ENCODE measurements at places on chromosomes 7 and 10.

DNA sequence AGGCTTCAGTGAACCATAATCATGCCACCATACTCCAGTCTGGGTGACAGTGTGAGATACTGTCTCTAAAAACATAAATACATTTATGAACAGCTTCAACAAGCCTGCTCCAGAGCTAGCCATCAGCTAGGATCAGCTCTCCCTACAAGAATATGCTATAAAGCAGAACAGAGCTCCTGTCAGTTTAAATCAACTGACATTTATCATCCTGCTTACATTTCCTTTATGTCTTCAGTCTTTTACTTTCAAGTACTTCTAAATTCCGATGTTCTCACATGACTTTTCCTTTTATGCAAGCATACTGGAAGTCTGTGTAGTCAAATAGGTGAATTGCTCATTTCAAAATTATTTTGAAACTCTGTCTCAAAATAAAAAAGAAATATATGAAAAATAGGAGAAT, 64.6 kb downstream of the COA1 start:
- no peak for DNase-seq

DNA sequence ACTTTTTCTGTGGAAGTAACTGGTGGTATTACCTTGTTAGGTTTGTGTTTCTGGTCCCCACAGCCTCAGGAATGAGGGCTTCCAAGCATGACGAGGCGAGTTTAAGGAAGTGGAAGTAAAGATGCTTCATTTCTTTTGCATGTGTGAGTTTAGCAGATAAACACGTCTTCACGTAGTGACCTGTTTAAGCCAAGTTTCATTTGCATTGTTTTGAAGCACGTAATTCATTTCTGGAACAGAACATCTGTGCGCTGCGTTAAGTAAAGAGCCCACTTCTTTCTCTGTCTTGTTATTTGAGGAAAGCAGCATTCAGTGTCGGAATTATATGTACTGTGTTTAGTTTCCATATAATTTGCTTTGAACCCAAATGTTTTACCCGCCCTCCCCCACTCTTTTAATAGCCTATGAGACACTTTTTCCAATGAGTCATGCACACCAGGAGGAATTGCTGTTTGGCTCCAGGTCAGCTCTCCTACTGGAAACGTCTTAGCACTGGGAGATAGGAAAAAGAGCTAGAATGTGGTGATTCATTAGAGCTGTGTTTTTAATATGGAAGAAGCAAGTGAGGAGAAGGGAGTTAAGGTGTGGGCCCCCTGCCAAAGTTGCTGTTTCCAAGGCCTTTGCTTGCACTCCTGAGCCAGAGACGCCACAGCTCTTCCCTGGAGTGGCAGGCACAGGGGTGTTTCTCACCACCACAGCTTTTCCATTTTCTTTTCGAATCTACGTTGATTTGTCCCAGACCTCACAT, 36.7 kb downstream of the BTBD16 start:
- DNase-seq = no peak

DNA sequence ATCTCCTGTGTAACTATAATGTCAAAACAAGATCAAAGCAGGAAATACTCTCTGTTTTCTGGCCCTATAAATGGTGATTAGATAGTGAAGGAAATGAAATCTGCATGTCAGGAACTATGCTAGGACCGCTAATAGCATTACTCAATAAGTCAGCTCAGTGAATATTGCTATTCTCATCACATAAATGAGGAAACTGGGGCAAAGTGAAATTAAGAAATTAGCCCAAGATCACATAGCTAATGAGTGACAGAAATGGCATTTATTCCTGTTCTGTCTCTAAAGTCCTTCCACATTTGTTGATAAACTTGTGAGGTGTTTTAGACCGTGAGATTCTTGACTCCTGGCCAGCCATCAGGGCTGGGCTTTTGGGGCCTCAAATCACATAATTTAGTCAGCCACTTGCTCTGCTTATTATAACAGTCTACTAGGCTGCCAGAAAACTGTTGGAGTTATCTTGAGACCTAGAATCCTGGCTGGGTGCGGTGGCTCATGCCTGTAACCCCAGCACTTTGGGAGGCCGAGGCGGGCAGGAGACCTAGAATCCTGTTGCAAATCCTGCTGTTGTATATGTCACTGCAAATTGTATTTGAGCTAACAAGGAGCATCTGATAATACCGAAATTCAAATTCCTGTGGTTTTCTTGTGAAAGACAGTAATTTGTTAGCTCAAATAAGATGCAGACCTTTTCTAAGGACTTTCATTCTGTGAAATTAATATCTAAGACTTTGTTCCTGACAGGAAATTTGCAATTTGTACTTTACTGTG, 66.5 kb upstream of the SHTN1 start:
- DNase-seq = no peak

- DNase-seq = no peak
These were observed 178.2 kb upstream of the NAMPT start for GRCh38 chr7:106462914-106463482.

GRCh38 chr10:7583626-7584025, 83.1 kb downstream of the ITIH5 start:
- DNase-seq = no peak

DNA sequence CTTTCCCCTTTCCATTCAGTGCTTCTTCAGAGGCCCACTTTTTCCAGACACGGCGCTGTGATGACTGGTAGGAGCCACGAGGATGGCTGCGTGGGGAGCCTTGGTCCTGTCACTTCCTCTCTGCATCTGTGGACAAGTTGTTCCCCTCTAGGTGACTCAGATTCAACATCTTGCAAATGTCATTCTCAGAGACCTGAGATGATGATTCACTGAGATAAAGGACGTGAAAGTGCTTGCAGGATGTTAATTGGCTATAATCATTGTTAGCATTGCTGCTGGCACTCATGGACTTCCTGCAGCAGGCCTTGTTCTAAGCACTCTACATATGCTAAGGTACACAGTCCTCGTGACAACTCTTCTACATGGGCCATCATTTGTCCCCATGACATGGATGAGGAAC, 489.8 kb upstream of the ZMIZ1 start:
- DNase-seq = peak; percentile 7

DNA sequence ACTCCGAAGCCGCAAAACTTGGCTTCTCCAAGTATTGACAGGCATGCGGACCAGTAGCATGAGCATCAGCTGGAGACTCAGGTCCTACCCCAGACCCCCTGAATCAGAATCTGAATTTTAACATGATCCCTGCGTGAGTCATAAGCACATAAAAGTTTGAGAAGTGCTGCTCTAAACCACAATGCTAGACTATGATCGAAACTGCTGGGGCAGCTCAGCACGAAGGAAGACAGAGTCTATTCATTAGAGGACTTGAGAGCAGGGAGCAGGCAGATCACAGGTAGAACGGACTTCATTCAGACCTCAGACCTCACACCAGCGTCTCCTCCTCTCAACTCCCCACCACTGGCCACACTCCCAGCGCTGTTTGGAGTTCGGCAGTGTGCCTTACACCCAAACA, 16.9 kb downstream of the CAMK2G start:
- no peak for DNase-seq

- no peak for DNase-seq
These were observed 174.7 kb upstream of the TNRC18 start for GRCh38 chr7:5598261-5598761.

DNA sequence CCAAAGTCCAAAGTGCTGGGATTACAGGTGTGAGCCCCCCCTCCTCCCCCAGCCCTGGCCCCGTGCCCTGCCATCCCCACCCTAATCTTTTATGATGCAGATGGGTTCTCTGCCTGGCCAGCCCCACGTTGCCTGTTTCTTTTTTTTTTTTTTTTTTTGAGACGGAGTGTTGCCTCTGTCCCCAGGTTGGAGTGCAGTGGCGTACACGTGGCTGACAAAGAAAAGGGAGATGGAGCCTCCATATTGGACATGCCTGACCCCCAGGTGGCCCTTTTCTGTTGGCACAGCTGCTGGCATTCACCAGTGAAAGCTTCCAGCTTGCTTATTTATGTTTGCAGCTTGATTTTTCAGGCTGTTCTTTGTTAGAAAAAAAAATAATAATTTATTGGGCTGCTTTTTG, 235.3 kb downstream of the CCDC3 start:
- no peak for DNase-seq

DNA sequence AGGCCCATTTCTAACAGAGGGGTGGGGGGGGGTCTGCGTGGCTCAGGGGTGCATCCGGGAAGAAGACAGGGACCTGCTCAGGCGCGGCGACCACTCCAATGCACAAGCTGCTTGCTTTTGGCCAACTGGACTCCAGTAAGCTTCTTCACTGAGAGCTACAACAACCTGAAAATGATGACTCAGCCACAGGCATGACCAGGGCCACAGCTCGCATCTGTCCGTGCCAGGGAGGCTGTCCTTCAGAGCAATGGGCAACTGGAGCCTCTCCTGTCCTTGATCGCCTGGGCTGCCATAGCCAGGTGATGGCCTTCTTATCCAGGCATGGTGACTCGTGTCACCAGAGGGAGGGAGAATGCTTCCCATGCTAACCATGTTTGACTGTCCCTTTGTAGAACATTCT, 81.6 kb upstream of the RNF32 start:
- DNase-seq = no peak

- peak; percentile 21 for DNase-seq
These were observed 13.7 kb upstream of the KBTBD2 start for GRCh38 chr7:32905175-32905662.

- no peak for DNase-seq
These were observed 55.1 kb downstream of the CUBN start for GRCh38 chr10:17074541-17074847.

DNA sequence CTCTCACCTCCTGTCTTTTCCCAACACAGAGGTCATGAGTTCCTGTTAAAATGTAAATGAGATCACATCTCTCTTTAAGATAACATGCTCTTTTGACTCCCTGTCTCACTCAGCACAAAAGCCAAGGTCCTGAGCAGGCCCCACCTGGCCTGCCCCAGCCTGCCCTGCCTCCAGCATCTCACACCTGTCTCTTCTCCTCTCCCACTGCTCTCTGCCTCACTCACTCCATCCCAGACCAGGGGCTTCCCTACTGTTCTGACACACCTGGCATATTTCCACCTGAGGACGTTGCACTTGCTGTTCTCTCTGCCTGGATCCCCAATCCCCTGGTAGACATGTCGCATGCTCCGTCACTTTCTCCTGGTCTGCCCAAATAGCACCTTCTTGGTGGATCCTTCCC, 285.0 kb upstream of the ZMIZ1 start:
- DNase-seq = no peak

- no peak for DNase-seq
These were observed 10.9 kb downstream of the MARVELD1 start for GRCh38 chr10:97724341-97724941.

DNA sequence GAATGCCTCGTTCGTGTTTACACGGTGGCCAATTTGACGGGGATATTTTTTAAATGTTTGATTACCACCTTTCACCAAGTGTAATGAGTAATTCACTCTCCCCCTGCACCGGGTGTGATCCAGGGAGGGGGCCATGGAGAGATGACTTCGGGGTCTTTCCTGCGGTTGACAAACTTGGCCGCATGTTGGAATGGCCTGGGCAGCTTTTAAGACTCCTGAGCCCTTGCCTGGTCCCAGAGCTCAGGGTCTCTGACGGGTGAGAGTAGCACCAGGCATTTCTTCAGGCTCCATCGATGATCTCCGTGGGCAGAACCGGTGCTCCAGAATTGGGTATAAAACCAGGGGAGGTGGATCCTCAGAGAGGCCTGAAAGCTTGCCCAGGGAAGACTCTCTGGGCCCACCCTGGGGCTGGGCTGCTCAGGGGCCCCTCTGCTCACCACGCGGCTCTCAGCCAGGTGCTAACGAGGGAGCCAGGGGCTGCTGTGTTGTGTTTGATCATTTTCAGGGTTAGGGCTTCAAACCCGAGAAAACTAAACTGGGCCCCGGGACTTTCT, 882 bp downstream of the ZNF282 start:
- DNase-seq = no peak

- no peak for DNase-seq
These were observed 144.2 kb upstream of the TNRC18 start for GRCh38 chr7:5567790-5568189.

GRCh38 chr10:62719061-62719460, 85.5 kb upstream of the ADO start:
- no peak for DNase-seq

GRCh38 chr10:6242089-6242488, 39.4 kb downstream of the PFKFB3 start:
- no peak for DNase-seq

- no peak for DNase-seq
These were observed 33.7 kb upstream of the PTF1A start for GRCh38 chr10:23158370-23158769.

GRCh38 chr10:94427166-94427565, 24.8 kb downstream of the TBC1D12 start:
- DNase-seq = no peak

GRCh38 chr10:62374862-62375710, 917 bp downstream of the ZNF365 start:
- no peak for DNase-seq

GRCh38 chr10:101260764-101261481, 31.7 kb upstream of the LBX1 start:
- DNase-seq = no peak

DNA sequence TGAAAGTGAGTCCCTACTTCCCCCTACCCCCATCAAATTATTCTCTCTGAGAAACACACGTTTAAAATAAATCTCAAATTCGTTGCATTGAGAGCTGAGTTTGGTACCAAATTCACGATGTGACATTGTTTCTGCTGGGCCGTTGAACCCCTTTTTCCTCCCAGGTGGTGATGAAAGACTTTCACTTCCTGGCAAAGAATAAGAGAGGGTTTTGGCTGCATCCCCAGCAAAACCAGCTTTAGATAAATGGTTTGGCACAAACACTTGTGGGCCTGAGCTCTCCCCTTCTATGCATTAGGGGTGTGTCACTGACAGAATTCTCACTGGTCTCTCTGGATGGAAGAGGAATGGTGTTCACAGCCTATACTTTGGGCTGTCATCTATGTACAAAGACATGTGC, 8.8 kb upstream of the DNTT start:
- no peak for DNase-seq

- DNase-seq = no peak
These were observed 151.5 kb upstream of the FAM3C start for GRCh38 chr7:121547544-121548092.

DNA sequence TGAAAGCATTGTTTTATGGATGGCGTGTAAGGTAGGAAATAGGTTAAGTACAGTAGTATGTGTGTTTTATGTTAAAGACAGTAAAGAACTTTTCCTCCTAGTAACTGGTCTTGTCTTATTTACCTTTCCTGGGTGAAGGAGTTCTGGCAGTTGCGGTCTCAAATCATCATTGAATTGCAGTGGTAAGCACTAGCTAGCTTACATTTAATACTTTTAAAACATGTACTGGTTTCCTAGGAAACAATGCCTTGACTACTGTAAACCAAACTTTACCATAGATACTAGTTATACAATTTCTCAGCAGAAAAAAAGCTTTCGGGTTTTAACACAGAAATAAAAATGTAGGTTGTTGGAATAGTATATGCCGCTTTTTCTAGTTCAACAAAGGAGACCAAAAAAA, 37.7 kb downstream of the PRKG1 start:
- DNase-seq = no peak

- no peak for DNase-seq
These were observed 103.8 kb downstream of the PDGFA start for GRCh38 chr7:415646-416525.

DNA sequence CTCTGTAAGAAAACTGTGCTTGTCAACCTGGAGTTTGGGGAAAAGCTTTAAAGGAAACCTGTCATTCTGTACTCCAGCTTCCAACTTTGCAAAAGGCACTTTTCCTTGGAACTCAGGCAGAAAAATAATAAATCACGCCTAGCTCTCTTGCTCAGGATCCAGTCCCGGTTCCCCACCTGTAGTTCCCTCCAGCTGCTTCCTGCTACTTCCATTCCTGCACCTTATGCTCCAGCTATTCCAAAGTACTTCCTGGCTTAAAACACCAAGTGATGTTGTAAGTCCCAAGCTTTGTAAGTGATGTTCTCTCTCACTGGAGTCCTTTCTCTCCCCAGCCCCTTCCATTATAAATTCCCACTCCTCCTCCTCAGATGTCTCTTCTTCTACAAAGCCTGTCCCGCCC, 98.6 kb downstream of the GRM8 start:
- no peak for DNase-seq
